Pancreas (tissue), 10 donors: ENCODE measurements at places on chromosomes 12 and 14. TPM values are rescaled to one million over a fixed set of nuclear protein-coding genes. Genes with fewer than 3 reads are reported as not detected.

Gene FGF23
- total RNA-seq, result not detected

Gene SERPINA3
- total RNA-seq, result 3,123 TPM

Gene KRT72
- total RNA-seq, result not detected

Gene PAH
- total RNA-seq, result 10.1 TPM

Gene C1S
- total RNA-seq, result 20.4 TPM

Gene FZD10
- total RNA-seq, result 0.16 TPM
